GOT3 (cell line): ENCODE measurements at places on chromosomes 4 and X.
A peak's percentile ranks its signal among the peaks of the same experiment; 100 is the strongest.

DNA sequence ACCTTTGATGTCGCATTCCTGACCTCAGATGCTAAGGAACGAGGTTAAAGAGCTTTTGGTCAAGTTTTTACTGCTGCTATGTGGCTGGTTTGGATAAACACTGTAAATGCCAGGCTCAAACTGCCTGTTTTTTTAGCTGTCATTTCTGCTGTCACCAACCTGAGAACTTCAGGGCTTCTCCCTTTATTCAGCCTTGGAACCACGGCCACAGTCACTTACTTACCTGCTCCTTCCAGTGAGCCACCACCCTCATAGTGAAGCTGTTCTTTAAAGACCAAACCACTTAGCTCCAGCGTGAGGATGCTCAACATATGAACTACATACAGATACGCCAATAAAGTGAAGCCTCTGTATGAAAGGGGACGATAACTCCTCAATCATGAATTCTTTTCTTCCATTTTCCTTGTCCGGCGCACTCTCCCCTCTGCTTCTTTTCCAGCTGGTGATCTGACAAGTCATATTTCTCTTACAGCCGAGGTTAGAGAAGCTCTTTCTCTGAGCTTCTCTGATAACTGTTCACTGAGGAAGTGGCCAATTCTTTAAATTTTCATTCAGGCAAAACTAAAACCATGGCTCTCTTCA, 152.8 kb upstream of the ANK2 start:
- DNase-seq = no peak

DNA sequence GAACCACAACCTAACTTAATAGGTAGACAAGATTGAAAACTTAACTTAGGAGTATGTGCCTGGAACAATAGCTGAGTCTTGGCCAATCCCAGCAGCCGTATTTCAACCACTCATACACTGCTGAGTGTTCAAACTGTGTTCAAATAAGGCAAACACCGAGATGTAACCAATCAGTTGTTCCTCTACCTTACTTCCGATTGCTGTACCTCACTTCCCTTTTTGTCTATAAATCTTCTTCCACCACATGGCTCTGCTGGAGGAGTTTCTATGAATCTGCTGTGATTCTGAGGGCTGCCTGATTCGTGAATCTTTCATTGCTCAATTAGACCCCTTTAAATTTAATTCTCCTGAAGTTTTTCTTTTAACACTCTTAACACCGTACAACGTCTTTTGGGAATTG, 108.0 kb downstream of the ANAPC4 start:
- DNase-seq = no peak

DNA sequence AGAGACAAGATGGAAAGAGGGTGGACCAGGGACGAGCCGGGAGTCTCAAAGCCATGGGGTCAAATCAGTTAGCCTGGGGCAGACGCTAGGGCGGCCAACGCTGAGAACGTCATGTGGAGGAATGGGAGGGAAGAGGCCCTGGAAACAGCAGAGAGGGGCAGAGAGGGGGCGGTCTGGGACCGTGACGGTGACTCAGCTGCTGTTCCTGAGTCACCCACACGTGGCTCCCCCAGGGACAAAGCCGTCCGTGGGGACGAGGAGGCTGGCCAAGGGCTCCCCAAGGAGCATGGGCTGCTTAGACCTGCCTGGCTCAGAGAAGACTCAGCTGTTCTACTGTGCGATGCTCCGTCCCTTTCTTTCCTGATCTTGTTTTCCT, 108.4 kb upstream of the LRPAP1 start:
- DNase-seq = no peak

DNA sequence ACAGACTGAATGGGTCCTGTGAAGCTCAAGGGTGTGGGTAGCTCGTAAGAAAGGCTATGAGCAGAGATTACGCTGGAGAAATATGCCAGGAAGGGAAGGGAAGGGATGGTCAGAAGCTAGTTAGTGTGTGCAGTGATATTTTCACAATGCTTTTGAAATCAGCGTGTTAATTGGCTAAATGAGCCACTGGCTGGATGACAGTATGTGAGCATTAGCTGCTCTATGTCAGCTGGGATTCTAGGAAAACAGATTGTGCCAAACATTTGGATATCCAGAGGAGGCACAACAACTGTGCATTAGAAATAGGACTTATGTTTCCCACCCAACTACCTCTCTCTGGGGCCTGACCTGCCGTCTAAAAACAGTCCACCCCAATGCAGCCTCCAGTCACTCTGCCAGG, 168.5 kb downstream of the DHRSX start:
- no peak for DNase-seq

DNA sequence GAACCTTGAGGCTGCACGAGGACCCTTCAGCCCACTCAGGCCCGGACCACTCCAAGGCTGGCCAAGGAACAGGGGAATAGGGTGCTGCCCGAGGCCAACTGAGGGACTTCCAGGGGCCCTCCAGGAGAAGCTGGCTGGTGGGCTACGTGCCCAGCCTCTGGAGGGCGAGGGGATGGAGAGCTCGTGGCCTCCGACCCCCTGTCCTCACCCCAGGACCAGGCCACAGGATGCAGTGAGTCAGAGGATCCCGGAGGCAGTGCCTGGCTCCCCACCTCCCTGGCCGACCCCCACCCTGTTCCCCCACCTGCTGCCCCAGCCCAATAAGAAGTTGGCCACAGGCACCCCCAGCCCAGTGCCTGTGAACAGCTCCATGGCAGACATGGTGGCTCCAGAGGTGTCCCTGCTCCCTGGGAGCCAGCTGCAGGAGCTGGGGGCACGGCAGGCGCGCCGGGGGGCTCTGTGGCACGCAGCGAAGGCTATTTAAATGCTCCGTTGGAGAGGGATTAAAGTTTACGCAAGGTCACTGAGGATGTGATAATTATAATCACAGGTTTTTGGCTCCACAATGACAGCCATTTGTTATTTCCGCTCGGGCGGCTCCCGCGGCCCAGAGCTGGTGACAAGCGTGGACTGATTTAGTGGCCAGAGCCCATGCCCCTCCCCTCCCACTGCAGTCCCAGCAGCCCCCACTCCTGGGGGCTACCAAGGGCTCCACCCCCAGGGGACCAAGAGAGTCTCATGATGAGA, 95.7 kb upstream of the NKX1-1 start:
- DNase-seq = no peak

- DNase-seq = no peak
Measured at GRCh38 chr4:98517218-98518021, 141.0 kb downstream of the TSPAN5 start.

DNA sequence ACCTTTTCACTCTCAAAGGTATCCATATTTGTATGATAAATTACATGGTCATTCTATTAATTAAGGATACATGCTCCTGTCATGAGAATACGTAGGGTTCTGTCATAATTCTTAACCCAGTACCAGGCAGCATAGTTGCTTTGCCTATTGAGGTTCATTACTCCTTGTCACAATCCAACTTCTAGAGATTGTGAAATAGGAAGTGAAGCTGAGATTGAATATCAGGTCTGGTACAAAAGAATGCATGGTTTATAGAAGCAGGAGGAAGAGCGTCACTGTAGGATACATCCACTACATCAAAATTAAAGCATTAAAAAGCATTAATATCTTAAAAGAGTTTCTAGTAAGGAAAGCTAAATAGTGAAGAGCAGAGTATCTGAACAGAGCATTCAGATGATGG, 647.0 kb downstream of the IQCM start:
- no peak for DNase-seq

GRCh38 chr4:17490575-17491059, 21.3 kb downstream of the QDPR start:
- no peak for DNase-seq

GRCh38 chrX:70398899-70399298, 24.2 kb upstream of the GDPD2 start:
- no peak for DNase-seq

- DNase-seq = no peak
Measured at GRCh38 chrX:69431420-69431819, 72.7 kb upstream of the NALF2 start.

DNA sequence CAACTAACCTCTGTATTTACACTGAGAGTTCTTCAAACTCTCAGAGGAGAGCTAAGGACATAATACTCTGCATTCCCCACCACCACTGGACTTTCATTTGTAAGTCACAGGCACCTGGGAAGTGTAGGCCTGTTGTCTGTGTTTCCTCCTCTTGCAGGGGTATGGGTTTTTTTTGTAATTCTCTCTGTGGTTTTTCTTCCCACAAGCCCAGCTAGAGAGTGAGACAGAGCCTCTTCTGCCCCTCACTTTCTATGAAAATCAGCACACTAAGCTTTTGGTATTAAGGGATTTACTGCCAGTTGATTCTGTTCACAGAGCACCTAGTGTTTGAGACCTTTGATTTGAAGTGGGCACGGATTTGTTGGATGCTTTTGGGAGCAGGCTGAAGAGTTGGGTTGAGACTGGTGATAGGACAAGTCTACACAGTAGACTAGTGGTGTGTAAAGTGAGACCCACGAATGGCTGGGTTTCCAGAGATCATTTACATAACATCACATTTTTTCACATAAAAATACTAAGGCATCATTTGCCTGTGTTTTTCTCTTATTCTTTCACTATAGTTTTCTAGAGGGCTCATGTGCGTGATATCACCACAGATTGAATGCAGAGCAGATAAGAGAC, 28.9 kb upstream of the WDR17 start:
- DNase-seq = no peak

DNA sequence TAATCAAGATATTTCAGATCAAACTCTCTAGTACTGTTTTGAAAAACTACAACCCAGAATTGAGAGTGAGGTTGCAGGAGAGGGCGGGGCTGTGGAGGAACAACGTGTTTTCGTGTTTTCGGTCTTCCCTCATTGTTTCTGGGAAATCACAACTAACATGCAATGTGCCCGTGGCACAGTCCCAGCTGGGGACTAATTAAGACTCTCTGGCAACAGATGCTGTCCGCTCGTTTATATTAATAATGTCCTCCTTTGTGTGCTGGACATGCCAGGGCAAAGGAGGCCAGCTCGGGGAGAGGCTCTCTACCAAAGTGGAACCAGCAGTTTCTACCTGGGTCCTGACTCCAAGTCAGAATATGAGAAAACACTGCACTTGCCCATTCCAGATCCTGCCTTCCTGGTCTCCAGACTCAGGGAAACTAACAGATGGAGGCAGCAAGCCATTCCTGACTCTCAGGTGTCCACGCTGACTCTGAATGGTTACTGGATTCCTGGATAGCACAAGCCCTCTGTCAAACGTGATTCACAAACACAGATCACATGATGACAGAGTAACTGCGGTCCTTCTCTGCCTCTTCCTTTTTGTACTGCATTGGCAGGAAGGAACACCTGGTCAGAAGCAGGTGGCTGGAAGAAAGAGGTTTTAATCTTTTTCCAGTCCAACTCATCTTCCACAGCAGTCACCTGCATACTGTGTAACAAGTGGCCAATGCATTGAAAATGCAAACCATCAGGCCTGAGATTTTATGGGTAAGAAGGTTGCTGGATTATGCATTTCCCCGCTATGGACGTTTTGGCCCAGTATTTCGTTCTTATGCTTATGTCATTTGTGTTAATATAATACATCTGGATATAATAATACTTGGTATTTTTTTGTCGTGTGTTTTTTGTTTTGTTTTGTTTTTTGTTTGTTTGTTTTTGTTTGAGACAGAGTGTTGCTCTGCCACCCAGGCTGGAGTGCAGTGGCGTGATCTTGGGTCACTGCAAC, 65.0 kb downstream of the COQ2 start:
- peak; percentile 4 for DNase-seq

GRCh38 chr4:81632581-81633299, 161.0 kb upstream of the RASGEF1B start:
- DNase-seq = no peak

DNA sequence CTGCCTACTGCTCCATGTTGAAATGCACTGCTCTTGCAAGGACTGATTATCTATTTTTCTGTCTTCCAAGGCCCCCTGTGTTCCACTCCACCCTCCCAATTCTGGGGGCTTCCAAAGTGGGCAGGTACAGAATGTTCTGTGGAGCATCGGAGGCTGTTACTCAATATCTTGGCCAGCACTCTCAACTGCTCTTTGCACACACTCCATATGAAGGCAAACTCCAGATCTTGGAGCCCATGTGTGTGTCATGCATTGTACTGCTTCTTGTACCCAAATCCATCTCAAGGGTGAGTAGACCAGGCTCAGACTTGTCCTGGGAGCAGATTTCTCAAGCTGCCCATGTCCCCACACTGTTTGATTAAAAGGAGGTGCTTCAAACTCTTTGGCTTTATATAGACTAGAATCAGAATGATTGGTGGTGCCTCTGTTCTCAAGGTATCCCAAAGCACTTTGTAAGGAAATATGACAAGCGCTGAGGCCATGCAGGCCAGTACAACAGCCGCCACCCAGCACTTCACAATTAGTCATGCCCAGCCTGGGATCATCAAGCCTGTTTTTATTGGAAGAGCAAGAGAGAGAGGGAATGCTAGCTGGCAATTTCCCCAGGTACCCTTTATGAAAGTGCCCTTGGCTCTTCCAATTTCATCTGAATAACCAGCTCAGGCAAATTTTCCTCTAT, 44.3 kb downstream of the AR start:
- no peak for DNase-seq

GRCh38 chrX:150200820-150201287, 162.3 kb upstream of the MAMLD1 start:
- DNase-seq = peak; percentile 31

GRCh38 chr4:56630876-56631666, 50.0 kb downstream of the HOPX start:
- no peak for DNase-seq

DNA sequence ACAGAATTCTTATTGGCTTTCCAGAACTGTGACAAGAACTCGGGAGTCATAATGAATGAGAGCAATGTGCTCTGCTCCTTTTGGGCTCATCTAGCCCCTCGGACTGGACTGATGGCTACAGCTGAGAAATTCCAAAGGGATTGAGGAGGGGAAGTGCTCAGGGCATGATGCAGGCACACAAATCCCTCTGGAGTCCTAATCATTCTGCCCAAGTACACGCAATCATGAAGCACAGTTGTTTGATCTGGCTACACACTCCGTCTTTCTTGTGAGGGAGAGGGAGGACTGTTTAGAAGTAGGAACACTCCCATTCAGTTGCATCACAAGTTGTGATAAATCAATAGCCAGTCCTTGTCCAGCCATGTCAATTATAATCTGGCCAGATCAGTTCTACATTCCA, 237.5 kb downstream of the COL25A1 start:
- no peak for DNase-seq

- DNase-seq = no peak
Measured at GRCh38 chr4:22345678-22346077, 170.2 kb downstream of the ADGRA3 start.

DNA sequence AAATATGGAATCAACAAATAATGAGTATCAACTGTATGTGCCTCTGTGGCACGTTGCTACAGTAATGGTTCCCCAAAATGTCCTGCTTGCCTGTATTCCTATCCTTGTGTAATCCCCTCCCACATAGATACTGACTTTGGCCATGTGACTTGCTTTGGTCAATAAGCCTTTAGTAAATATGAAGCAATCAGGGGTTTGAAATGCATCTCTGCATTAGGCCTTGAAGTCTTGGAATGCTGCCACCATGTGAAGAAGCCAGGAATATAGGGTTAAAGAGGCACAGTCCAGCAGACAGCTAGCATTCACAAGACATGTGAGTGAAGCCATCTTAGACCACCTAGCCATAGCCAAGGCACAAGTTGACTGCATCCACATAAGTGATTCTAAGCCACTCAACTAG, 190.9 kb downstream of the GABRB1 start:
- no peak for DNase-seq

DNA sequence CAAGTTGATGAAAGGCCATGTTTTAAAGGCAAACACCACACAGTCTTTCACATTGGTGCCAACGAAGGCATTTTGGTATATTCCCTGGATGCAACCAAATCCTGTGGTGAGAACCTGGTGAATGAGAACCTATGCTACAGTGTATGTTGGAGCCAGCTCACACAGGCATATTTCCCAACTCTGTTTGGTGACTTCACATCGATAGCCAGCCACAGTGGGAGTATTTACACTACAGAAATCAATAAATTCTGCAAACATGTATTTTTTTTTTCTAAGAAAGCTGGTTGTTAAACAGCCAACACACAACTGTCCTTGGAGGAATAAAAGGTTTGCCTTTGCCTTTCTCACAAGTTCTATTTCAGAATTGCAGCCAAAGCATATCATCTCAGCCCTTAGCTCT, 691.0 kb downstream of the GRID2 start:
- no peak for DNase-seq
